AG08396 (cell line): ENCODE measurements at places on chromosomes 16 and 17.

GRCh38 chr17:48228720-48229119, 121.2 kb downstream of the SNX11 start:
- no peak for DNase-seq

GRCh38 chr17:28475151-28475900, 1.9 kb downstream of the SLC13A2 start:
- no peak for DNase-seq

DNA sequence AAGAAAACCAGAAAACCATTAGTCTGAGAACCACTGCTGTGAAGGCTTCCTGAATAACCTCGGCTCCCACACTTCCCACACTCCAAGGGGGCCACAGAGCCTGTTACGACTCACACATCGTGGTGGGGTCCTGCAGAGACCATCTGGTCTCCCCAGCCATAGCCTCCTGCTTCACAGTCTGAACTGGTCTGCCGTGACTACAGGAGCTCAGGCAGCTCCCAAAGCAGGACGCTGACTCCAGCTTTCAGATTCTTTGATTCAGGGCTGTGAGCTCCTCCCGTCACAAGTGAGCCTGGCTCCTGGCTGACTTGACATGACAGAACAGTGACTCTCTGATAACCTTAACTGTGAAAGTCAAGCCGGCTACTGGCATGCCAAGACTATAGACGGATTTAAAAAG, 37.8 kb downstream of the CYB5D2 start:
- DNase-seq, result no peak

GRCh38 chr16:89695086-89695874, 6.2 kb downstream of the SPATA2L start:
- no peak for DNase-seq

GRCh38 chr17:44931376-44931775, 16.1 kb upstream of the GFAP start:
- no peak for DNase-seq
